Activated T-helper 1 cell treated with anti-CD3 and anti-CD28 coated beads, Interleukin-12 subunit alpha, Interleukin-12 subunit beta, Interleukin-2, Interleukin-4 antibody, amounts not matched to agents 30 ng/mL and 10 ng/mL and 1 ng/mL, durations not matched to agents 14 hours and 24 hours and 36 hours (primary cell): ENCODE measurements at places on chromosomes 2 and 18.

- no peak overlapping the region for H3K4me3 ChIP-seq
- DNase-seq = no peak
- no peaks in the 10 kb centered on the region for H3K4me1 ChIP-seq
- H3K36me3 ChIP-seq = peaks cover 1% of the 10 kb centered on the region
- no peaks in the 10 kb centered on the region for H3K27me3 ChIP-seq
These were observed 28.6 kb upstream of the SLC35F5 start for GRCh38 chr2:113784823-113785744.

DNA sequence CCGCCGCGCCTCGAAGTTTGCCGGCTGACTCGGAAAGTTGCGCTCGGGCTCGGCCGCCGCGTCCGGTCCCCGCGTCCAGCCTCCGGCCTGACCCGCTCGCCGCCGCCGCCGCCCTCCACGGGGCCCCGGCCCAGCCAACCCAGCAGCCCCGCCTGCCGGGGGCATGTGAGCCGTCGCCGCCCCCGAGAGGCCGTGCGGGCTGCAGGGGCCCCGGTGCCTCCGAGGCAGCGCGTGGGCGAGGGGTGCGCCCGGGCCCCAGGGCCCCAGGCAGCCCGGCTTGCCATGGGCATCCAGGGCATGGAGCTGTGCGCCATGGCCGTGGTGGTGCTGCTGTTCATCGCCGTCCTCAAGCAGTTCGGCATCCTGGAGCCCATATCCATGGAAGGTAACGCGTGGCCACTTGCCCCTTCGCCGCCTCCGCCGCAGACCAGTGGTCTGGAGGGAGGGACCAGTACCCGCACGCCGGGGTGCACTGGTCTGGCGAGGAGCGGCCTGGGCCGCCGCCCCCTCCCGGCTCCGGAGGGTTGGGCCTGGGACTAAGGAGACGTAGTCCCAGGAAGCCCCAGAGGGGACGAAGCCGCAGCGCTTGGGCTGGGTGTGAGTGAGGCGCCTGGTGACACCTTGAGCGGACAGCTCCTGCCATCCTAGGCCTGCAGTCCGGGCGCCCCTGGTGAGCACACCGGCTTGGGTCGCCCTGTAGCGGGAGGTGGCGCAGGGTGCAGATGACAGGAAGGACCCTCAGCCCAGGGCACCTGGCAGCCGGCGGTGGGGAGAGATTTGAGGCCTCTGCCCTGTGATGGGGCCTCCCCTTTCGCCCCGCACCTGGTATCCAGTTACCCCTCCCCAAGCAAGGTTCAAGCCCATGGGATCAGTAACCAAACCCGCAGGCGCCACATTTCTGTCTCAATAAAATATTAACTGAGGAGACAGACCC lies 49.9 kb downstream of the KCNIP3 start:
- H3K4me1 ChIP-seq = no peaks in the 10 kb centered on the region
- no peak for DNase-seq
- peaks cover 30% of the 10 kb centered on the region for H3K27me3 ChIP-seq
- H3K4me3 ChIP-seq = peak overlapping the region; percentile 26
- no peaks in the 10 kb centered on the region for H3K36me3 ChIP-seq

GRCh38 chr2:159086342-159086741 lies 117.9 kb downstream of the TANC1 start:
- no peaks in the 10 kb centered on the region for H3K36me3 ChIP-seq
- no peak for DNase-seq
- H3K27ac ChIP-seq = no peak overlapping the region
- H3K4me1 ChIP-seq = peaks cover 9% of the 10 kb centered on the region
- H3K27me3 ChIP-seq = no peaks in the 10 kb centered on the region

DNA sequence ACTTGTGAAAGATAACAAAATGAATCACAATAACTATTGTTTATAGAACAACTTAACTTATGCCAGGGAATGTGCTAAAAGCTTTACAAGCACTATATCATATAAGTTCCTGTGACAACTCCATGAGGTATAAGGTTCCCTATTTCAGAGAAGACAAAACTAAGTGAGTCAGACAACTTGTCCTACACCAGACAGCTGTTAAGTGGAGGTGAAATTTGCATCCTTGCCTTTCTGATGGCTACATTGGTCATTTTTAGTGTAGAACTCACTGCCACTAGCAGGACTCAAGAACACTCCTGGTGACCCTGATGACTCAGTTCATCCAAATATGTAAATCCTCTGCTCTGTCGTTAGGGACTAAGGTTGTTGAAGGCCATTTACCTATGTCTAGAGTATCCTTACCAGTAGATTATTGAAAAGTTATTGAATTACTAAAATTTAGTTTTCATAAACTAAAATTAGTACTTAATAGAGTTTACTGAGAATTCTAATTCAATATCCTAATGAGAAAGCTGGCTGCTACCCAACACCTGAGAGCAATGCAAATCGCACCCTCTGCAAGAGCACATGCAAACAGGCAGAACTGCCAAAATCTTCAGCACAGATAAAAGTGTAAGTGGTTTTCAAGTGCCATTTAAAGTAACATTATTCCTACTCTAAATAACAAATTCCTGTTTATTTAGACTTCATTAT lies 636.2 kb downstream of the NRXN1 start:
- no peaks in the 10 kb centered on the region for H3K4me1 ChIP-seq
- H3K27ac ChIP-seq = no peak overlapping the region
- no peaks in the 10 kb centered on the region for H3K36me3 ChIP-seq
- H3K4me3 ChIP-seq = no peak overlapping the region

DNA sequence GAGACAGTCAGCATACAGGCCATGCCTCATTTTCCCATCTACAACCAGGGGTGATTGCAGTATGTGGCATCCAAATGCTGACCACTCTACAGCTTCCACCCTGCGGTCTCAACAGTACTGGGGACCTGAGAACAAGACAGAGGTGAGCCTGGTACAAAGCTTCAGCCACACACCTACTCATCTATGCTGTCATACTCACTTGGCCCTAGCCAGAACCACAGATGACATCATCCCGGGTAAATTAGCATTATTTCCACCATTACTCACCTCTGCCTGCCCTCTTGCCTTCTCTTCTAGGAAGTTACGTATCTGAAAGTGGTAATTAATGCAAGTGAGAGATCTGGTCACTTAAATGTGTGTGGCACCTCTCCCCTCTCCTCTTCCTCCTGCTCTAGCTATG lies 208.2 kb upstream of the ARL4C start:
- H3K4me3 ChIP-seq = no peak overlapping the region
- H3K27ac ChIP-seq = no peak overlapping the region
- H3K4me1 ChIP-seq = no peaks in the 10 kb centered on the region
- H3K27me3 ChIP-seq = no peaks in the 10 kb centered on the region
- no peak for DNase-seq

DNA sequence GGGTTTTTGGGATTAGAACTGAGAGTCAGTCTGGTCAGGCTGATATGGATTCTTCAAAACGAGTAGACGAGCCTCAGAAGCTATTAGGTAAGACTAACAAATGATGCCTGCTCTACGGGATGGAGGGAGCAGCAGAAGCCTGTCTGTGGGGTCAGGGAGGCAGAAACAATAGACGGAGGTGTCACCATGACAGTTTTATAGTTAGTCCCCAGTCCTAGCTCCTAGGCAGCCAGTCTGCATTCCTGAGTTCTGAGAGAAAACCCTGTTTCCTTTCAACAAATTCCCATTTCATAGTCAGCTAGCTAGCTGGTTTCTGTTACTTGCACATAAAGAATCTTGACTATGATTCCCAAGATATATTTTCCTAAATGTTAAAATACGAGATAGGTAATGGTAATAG lies 542.1 kb downstream of the PID1 start:
- no peaks in the 10 kb centered on the region for H3K36me3 ChIP-seq
- H3K27ac ChIP-seq = no peak overlapping the region
- no peaks in the 10 kb centered on the region for H3K27me3 ChIP-seq

DNA sequence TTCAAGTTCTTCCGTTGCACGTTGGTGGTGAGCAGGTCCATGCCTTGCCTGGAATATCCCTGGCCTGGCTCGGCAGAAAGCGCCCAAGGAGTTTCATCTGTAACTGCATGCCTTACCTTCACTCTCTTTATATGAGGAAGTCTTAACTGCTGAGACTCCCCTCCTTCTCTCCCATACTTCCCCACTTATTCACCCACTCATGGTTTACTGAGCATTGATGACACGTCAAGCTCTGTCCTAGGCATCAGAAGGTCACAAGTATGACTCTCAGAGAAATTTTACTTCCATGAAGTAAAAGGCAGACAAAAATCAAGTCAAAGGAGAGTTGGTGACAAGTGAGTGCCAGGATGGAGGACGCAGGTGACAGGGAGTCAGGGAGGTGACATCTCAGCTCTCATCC lies 68.2 kb downstream of the TBC1D8 start:
- H3K4me3 ChIP-seq = no peak overlapping the region
- no peaks in the 10 kb centered on the region for H3K36me3 ChIP-seq

GRCh38 chr18:80147418-80148325 lies 38.6 kb downstream of the ADNP2 start:
- peaks cover 10% of the 10 kb centered on the region for H3K4me1 ChIP-seq
- H3K36me3 ChIP-seq = peaks cover 8% of the 10 kb centered on the region
- peak overlapping the region; percentile 86 for H3K4me3 ChIP-seq
- peaks cover 3% of the 10 kb centered on the region for H3K27me3 ChIP-seq

- no peak for DNase-seq
- H3K4me3 ChIP-seq = peak overlapping the region; percentile 11
- peaks cover 15% of the 10 kb centered on the region for H3K4me1 ChIP-seq
- no peaks in the 10 kb centered on the region for H3K36me3 ChIP-seq
- no peak overlapping the region for H3K27ac ChIP-seq
These were observed 1.2 kb upstream of the TANC1 start for GRCh38 chr2:158967114-158967730.
